ENCODE measurements at places on chromosomes 6 and 20. TPM values are rescaled to one million over a fixed set of nuclear protein-coding genes. Genes with fewer than 3 reads are reported as not detected.

RNF182 gene
- 14.1 TPM for polyA plus RNA-seq

DNA sequence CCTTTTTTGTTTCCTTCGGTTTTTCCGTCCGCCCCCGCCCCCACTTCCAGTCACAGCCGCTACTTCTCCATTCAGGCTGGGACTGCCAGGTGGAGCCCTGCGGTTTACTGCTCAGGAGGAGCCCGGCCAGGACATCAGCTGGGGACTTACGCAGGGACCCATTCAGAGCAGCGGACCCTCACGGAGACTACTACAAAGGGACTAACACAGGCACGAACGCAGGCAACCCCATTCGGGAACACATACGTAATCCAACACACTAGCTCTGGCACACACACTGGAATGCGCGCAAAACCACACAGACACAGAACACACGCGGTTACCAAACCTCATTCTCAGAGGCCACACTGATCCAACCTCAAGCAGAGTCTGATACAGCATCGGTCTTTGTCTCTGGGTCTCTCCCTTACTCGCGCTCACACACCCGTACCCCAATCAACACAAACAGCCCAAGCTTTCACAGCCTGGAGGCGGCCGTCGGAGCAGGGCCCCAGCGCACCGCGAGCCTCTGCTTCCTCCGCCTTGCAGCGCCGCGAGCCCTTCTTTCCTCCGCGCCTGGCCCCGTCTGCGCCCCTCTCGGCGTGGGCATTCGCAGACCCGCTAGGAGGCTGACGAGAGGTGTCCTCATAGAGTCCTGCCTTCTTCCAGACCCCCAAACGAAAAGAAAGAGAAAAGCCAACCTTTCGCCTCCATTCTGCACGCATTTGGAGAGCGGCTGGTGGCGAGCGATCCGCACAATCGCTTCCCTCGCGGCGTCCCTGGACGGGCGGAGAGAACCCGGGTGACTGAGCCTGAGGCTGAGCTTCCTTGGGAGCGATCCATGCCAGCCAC, 1.1 kb upstream of the SLC32A1 start:
- DNase-seq = peak; percentile 35

DNA sequence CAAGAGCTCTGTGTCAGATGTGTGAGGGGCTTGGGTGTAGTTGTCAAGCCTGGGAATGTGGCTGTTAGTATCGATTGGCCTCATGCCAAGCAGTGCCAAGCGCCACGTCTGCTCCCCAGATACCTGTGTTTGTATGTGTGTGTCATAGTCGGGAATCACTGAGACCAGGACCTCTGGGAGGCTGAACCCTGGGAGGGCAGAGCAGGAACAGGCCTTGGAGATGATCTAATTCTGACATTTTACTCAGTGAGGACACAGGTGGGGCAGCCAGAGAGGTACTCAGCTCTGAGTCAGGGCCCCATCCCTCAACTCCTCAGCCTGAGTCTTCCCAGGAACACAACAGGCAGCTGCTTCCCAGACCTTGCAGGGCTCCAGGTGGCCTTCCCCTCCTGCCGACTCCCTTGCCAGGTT, 51.2 kb upstream of the FANCE start:
- DNase-seq = peak; percentile 40

GRCh38 chr6:47252633-47253032, 57.1 kb downstream of the TNFRSF21 start:
- no peak for DNase-seq

DNA sequence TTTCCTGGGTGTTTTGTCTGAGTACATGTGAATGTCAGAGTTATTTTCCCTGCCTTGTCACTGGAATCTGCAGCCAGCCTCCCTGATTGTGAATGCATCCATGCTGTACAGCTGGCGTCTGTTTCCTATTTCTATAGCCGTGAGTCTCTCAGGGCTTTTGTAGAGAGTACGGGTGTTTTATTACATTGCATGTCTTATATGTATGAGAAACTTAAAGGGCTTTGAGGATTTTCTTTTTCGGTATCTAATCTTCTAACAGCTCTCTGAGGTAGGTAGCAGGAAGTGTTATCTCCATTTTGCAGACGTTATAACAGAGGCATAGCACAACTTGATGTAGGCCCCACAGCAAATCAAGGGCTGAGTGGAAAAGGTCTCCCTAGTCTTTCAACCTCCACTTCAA, 272.9 kb downstream of the PRL start:
- no peak for DNase-seq

DNA sequence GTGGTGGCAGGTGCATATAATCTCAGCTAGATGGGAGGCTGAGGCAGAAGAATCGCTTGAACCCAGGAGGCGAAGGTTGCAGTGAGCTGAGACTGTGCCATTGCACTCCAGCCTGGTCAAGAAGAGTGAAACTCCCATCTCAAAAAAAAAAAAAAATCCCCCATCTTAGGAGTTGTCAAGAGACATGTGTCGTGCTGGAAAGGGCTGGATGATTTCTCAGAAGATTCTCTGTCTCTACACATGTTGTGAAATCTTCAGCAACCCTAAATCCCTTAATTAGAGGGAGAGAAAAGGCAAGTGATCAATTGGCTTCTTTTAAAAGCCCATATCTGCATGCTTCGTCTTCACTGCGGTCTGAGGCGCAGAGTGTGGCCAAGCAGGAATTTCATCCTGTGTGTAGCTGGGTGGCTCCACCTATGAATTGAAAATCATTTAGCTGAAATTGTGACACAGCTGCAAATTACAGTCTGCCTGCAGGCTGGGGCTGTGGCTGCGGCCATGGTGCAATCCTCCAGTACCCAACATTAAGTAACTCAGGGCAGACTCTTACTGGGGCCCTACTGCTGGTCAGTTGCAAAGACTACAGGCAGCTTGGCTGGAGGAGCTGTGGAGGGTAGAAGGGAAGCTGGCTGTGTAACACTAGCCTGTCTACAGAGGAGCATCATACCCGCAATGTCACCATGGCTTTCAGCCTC, 3.2 kb upstream of the TGM3 start:
- no peak for DNase-seq

GRCh38 chr6:93196406-93196970, 222.9 kb downstream of the EPHA7 start:
- DNase-seq = peak; percentile 19

All from fibroblast of lung (primary cell).